ENCODE measurements at places on chromosomes 3 and 15. TPM values are rescaled to one million over a fixed set of nuclear protein-coding genes. Genes with fewer than 3 reads are reported as not detected.
A peak's percentile ranks its signal among the peaks of the same experiment; 100 is the strongest.

- H3K4me1 ChIP-seq, result no peaks in the 10 kb centered on the region
- H3K27me3 ChIP-seq, result no peaks in the 10 kb centered on the region
- DNase-seq, result no peak
- no peaks in the 10 kb centered on the region for H3K36me3 ChIP-seq
These were observed 222.8 kb downstream of the PTPRG start for GRCh38 chr3:61783993-61784718.

DNA sequence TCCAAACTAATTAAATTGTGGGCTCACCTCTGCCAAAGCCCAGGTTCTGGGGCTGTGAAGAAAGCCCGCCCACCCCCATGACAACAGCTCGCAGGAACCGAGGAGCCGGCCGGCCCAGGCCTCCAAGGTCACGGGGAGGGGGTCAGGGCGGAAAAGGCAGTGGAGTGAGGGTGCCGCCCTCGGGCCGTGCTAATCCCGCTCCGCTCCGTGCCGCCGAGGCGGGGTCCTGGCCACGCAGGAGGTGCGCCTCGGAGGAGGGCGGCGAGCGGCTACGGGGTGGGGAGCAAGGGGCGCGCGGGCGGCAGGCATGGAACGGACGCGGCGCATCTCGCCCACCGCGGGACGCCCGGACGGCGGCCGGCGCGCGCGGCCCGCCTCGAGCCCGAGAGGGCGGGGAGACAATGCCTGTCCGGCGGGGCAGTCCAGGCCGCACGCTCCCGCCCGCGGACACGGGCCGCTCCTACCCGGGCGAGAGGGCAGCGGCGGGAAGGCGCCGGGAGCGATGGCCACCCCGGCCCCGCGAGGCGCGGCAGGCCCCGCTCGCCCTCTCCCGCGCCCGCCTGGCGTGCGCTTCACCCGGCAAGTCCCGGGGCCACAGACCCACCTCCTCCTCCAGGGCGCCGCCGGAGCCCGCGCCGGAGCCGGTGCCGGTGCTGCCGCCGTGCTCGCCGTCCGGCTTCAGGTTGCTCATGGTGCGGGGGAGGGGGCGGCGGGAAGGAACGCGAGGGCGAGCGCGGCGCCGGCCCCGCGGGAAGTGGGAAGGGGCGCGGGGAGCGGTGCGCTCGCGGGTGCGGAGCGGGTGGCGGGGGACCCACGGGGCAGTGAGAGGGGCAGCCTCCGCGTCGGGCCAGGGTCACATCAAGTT lies 528 bp downstream of the RBPMS2 start:
- H3K36me3 ChIP-seq, result no peaks in the 10 kb centered on the region
- H3K27ac ChIP-seq, result peak overlapping the region; percentile 79
- H3K4me1 ChIP-seq, result peaks cover 4% of the 10 kb centered on the region
- peak; percentile 54 for DNase-seq
- H3K27me3 ChIP-seq, result no peaks in the 10 kb centered on the region

DNA sequence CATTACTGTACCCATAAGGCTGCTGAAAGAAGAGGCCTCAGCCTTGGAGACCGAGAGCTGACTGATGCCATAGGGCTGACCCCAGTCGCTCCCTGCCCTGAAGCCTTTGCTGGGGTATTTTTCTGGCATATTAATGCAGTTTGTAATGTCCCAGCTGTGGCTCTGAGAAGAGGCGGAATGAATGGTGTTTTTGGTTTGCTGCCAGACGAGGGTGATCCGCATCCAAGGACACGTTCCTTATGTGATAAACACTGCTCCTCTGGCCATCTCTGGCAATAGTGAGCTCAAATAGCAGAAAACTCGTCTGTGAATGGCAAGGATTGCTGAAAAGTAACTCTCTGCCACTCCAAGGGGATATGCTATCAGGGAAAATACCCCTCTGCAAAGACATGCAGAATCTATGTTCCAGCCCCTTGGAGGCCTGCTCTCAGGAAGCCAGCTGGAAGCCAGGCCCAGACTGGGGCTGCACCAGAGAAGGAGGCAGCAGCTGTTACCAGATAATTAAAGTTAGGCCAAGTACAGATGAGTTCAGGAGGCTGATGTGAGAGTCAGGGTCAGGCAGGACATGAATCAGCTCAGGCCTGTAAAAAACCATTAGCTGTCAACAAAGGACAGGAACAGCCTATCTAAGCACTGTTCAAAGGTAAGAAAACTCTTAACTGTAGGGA lies 28.9 kb upstream of the KLHL6 start:
- no peaks in the 10 kb centered on the region for H3K36me3 ChIP-seq
- no peak overlapping the region for H3K4me3 ChIP-seq
- peak overlapping the region; percentile 58 for H3K27ac ChIP-seq
- peaks cover 41% of the 10 kb centered on the region for H3K4me1 ChIP-seq

DNA sequence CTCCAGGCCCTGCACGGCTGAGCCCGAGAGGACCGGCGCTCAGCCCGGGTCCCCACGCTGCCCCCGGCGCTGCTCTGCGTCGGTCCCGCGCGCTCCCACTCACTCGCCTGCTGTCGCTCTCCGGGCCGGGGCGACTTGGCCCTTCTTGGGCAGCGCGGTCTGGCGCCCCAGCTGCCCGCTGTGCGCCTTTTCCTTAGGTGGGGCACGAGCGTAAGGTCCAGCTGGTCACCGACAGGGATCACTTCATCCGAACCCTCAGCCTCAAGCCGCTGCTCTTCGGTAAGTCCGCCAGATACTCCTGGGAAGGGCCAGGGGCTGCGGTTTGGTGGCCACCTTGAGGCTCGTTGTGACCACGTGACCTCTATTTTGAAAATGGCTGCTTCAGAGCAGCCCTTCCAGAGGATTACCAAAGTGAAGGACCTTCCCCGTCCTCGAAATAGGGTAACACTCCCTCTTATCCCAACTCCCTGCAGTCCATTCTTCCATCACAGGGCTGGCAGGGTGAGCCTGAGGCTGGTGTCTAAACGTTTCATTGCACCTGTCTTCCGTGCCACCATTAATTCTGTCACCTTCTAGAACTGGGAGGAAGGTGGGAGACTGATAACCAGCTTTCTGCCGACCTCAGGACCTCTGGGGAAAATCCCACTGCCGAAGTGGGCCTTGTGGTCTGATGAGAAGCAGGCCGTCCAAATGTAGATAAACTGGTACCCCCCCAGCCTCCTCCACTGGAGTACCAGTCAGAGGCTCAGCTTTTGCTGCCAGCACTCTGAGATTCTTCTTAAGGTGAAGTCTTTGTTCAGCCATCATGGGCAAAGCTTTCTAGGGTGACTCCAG lies 812 bp downstream of the P4HTM start:
- H3K4me3 ChIP-seq, result peak overlapping the region; percentile 68
- no peaks in the 10 kb centered on the region for H3K27me3 ChIP-seq
- H3K27ac ChIP-seq, result peak overlapping the region; percentile 96
- H3K36me3 ChIP-seq, result no peaks in the 10 kb centered on the region
- DNase-seq, result no peak

GRCh38 chr15:50820808-50821382 lies 55.4 kb upstream of the SPPL2A start:
- H3K27ac ChIP-seq, result no peak overlapping the region
- no peak for DNase-seq
- H3K4me1 ChIP-seq, result no peaks in the 10 kb centered on the region
- H3K4me3 ChIP-seq, result no peak overlapping the region

DNA sequence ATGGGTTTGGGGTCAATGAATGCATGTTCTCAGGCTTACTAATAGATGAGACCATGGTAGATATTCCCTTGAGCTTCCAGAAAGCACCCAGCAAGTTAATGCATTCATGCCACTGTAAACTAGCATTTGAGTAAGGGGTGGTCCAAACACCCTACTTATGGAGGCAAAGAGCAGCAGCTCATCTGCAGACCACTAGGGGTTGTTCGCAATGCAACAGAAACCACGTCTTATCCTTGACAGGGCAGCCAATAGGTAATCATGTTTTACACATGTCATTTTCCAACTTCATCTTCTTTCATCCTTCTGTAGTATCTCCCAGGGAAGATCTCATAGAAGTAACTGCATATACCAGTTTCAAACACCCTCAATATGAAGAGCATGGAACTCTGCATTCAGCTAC lies 330.2 kb downstream of the RORA start:
- DNase-seq, result no peak
- H3K4me1 ChIP-seq, result no peaks in the 10 kb centered on the region
- no peaks in the 10 kb centered on the region for H3K27me3 ChIP-seq
- H3K27ac ChIP-seq, result no peak overlapping the region

- no peak for DNase-seq
- no peak overlapping the region for H3K27ac ChIP-seq
- H3K4me1 ChIP-seq, result no peaks in the 10 kb centered on the region
- no peak overlapping the region for H3K4me3 ChIP-seq
- no peaks in the 10 kb centered on the region for H3K27me3 ChIP-seq
These were observed 15.3 kb downstream of the FOXP1 start for GRCh38 chr3:71568207-71568606.

DNA sequence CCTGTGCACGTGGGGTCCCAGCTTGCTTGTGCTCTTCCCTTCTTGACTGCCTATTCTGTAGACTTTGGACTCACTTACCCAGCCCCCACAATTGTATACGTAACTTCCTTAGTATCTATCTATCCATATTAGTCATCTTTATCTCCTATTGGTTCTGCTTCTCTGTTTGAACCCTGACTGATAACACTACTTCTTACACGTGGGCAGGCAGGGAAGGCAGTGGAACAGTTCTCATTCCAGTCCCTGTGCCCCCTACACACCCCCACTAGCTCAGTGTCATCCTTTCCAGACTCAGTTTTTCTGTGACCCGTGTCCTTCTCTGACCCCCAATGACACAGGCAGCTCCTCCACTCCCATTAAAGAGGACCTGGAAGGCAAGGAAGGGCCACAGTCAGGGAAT lies 74.2 kb upstream of the FBN1 start:
- no peaks in the 10 kb centered on the region for H3K27me3 ChIP-seq
- no peak overlapping the region for H3K4me3 ChIP-seq
- no peak for DNase-seq
- H3K4me1 ChIP-seq, result no peaks in the 10 kb centered on the region
- H3K27ac ChIP-seq, result no peak overlapping the region

DNA sequence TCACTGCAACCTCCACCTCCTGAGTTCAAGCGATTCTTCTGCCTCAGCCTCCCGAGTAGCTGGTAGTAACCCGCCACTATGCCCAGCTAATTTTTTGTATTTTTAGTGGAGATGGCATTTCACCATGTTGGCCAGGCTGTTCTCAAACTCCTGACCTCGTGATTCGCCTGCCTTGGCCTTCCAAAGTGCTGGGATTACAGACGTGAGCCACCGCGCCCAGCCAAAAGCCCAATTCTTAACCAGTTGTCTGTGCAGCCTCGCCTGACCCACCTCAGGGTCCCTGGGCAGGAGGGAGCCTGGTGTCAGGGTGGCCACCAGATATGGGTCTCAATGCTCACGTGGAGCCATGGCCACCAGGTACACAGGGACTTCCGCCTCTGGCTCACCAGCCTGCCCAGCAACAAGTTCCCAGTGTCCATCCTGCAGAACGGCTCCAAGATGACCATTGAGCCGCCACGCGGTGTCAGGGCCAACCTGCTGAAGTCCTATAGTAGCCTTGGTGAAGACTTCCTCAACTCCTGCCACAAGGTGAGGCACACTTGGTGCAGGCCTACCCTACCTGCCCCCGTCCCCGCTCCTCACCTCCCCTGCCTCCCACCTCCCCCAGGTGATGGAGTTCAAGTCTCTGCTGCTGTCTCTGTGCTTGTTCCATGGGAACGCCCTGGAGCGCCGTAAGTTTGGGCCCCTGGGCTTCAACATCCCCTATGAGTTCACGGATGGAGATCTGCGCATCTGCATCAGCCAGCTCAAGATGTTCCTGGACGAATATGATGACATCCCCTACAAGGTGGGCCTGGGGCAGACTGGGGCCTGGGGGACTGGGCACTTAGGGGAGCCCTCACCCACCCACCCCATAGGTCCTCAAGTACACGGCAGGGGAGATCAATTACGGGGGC lies 48.6 kb downstream of the SEMA3G start:
- peaks cover 2% of the 10 kb centered on the region for H3K4me1 ChIP-seq
- no peak overlapping the region for H3K27ac ChIP-seq
- H3K4me3 ChIP-seq, result no peak overlapping the region
- H3K27me3 ChIP-seq, result no peaks in the 10 kb centered on the region

GRCh38 chr3:183924956-183925355 lies 40.3 kb upstream of the PARL start:
- H3K4me3 ChIP-seq, result no peak overlapping the region
- no peak for DNase-seq
- no peak overlapping the region for H3K27ac ChIP-seq
- no peaks in the 10 kb centered on the region for H3K27me3 ChIP-seq
- no peaks in the 10 kb centered on the region for H3K36me3 ChIP-seq

DNA sequence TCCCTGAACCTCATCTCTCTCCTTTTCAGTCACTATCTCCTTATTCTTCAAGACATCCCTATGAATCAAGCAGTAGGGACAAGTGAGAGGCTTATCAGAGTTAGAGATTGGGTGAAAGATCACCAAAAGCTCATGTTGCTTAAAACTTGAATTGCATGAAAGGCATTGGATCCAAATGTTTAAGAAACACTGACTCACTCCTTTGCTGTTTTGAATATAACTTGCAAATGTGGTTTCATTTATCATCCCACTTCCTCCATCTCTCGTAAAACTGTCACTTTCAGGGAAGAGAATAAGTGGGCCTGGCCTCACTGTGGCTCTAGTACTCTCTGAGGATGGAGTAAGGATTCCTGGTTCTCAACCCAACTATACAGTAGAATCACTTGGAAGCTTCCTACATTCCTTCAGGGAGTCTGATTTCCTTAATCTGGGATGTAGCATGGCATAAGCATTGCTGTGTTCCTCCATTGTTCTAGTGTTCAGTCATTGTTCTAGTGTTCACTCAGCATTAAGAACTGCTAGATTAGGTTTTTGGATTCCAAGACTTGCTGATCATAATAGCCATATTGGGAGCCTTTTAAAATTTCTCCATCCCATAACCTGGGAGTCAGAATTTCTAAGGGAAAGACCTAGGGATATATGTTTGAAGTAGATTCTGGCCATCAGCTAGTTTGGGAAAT lies 171.8 kb downstream of the TMEM108 start:
- DNase-seq, result no peak
- no peaks in the 10 kb centered on the region for H3K36me3 ChIP-seq
- no peaks in the 10 kb centered on the region for H3K4me1 ChIP-seq
- no peak overlapping the region for H3K4me3 ChIP-seq
- H3K27ac ChIP-seq, result no peak overlapping the region

GRCh38 chr15:74832826-74833225 lies 6.4 kb downstream of the CPLX3 start:
- DNase-seq, result no peak
- H3K27ac ChIP-seq, result no peak overlapping the region
- no peaks in the 10 kb centered on the region for H3K36me3 ChIP-seq

- H3K27ac ChIP-seq, result no peak overlapping the region
- no peaks in the 10 kb centered on the region for H3K27me3 ChIP-seq
- H3K4me1 ChIP-seq, result peaks cover 2% of the 10 kb centered on the region
- no peaks in the 10 kb centered on the region for H3K36me3 ChIP-seq
- H3K4me3 ChIP-seq, result no peak overlapping the region
These were observed 55.8 kb upstream of the NR2F2 start for GRCh38 chr15:96274698-96275097.

The ATOSA gene
- polyA plus RNA-seq, result 31.2 TPM

The ARHGEF26 gene
- polyA plus RNA-seq, result 14.4 TPM

The TMEM158 gene
- polyA plus RNA-seq, result 0.98 TPM

The PRICKLE2 gene
- polyA plus RNA-seq, result 6.3 TPM

The DISP2 gene
- 2.3 TPM for polyA plus RNA-seq

The RUVBL1 gene
- 16.3 TPM for polyA plus RNA-seq

The NEK10 gene
- 0.41 TPM for polyA plus RNA-seq

Data from ovary (tissue), 10 donors.